ENCODE measurements at places on chromosomes 11 and 22. TPM values are rescaled to one million over a fixed set of nuclear protein-coding genes. Genes with fewer than 3 reads are reported as not detected.

DNA sequence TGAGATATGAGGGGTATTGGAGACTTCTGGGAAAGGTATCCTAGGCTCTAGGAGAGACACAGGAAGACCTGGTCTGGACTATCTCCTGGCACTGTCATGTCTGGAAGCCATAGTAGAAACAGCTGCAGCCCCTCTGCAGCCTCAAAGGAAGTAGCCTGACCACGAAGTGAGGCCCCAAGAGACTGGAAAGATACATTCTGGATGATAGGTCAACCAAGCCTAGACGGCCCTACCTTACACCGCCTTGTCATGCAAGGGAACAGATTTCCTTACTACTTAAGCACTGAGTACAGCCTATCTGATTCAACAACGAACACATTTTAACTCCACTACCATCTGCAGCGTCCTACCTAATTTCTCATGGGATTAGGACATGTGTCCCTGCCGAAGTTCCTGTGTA is 31.1 kb downstream of the UQCR10 start:
- no peak for DNase-seq

DNA sequence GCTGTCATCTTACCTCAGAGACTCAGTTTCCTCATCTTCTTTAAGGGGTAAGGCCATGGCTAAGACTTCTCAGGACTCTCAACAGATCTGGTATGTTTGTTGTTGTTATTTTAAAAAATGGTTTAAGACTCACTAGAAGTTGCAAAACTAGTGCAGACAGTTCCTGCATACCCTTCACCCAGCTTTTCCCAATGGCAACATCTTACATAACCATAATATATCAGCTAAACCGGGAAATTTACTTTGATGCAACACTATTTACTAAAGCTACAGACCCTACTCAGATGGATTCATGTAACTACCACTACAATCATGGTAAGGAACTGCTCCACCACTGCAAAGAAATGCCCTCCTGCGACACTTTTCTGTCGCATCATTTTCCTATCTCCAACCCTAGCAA is 20.4 kb downstream of the LGR4 start:
- DNase-seq, result no peak

GRCh38 chr11:57469268-57469667 is 8.9 kb downstream of the RTN4RL2 start:
- DNase-seq, result no peak

GRCh38 chr11:20909995-20910726 is 240.8 kb downstream of the NELL1 start:
- no peak for DNase-seq

Gene TRIM51
- total RNA-seq, result not detected
